ENCODE measurements at places on chromosomes 2 and 18. TPM values are rescaled to one million over a fixed set of nuclear protein-coding genes. Genes with fewer than 3 reads are reported as not detected.
A peak's percentile ranks its signal among the peaks of the same experiment; 100 is the strongest.

The TOGARAM2 gene
- total RNA-seq: not detected

The VSNL1 gene
- total RNA-seq: 2.1 TPM

The SCN9A gene
- total RNA-seq: 3.9 TPM

DNA sequence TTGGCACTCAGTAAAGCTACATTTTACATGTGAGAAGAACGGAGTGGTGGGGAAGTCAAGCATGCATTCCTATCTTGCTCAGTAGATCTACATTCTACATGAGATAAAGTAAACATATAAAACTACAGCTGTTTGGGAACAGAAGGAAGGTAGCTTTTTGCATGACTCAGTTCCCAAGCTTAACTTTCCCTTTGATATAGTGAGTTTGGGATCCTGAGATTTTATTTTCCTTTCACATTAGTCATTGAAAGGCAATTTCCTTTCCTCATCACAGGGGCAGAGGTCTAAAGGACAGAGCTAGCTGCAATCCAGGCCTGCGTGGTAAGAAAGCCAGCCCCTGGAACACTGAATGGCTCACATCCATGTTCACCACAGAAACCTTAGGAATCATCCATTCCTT, 257.2 kb downstream of the SRBD1 start:
- DNase-seq: peak; percentile 27

DNA sequence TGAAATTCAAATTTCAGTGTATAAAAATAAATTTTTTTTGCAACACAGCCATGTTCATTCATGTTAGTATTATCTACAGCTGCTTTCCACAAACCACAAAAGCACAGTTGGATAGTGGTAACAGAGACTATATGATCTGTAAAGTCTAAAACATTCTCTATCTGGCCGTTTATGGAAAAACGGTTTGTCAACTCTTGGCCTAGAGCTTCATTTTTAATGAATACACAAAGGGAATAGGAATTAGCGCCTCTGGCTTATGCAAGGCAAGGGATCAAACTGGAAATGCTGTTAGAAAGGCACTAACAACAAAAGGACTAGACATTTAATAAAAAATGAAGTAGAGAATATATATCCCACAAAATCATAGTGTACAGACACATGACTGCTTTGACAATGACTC, 211.9 kb downstream of the EXOC6B start:
- no peak for DNase-seq

DNA sequence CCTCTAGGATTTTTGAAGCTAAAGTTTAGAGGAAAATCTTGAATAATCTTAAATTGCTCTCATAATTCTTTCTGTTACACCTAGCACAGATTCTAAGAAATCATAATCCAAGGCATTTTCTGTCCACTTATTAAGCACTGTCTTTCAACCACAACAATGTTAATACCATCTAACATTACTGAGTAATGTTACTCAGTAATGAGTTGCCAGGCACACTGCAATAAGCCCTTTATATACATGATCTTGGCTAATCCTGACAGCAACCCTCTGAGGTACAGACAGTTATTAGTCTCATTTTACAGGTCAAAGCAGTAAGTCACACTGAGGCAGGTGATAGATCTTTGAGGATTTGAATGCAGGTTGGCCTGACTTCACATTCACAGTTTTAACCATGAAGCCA, 291.9 kb downstream of the ALK start:
- no peak for DNase-seq

DNA sequence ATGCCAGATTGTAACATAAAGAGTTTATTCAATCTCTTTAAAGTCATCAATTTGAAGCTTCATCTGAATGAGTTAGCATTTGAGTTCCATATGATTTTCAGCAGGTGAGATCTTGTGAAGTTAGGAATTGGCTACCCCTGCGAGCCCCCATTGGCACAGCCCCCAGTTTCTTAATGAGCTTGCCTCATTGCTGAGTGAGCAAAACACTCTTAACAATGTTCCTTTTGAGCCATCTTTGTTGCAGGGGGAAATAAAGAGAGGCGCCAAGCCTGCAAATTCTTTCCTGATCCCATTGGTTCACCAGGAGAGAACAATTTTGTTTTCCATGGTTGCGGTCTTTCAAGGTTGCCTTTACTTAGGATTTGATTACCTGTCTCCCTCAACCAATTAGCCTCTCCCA, 18.7 kb downstream of the DPP10 start:
- DNase-seq: no peak

DNA sequence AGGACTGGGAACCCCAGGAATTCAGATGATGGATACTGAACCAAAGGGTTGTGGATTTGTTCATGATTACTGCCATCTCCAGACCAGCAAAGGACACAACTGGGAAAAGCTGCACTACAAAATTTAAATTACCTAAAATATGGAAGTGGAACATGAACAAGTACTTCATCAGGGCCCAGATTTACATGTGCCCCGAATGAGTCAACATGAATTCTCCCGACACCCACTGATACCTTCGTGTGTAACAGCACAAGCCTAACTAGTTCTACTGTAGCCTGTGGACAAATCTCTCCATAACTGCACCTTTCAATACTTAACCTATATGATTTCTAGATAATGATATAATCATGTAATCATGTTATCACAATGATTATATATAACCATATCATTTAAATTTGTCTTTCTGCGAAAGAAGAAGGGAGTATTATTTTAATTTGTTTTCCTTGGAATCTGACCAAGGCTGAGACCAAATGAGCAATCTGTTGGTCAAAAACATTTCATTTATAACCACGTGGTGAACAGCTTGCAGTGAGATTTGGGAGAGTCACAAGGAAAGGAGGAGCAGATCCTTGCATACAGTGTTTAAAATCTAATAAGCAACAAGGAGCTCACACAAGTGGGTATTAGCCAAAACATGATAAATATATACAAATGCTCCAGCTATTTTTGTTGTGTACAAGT, 70.5 kb downstream of the CACNB4 start:
- no peak for DNase-seq

DNA sequence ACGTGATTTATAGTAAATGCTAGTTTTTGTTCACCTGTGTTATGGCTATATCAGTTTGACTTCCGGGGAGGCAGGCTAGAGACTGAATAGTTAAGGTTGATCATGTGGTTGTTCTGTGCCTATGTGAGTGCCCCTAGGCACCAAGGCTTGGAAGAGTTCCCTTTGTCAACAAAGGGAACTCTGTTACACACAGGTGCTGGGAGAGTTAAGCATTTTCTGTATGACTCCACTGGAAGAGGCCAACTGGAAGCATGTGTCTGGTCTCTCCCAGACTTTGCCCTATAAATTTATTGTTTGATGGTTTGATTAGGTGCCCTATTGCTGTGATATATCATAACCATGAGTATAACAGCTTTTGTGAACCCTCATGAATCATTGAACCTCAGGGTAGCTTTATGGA, 63.8 kb downstream of the ARL6IP6 start:
- DNase-seq: no peak

DNA sequence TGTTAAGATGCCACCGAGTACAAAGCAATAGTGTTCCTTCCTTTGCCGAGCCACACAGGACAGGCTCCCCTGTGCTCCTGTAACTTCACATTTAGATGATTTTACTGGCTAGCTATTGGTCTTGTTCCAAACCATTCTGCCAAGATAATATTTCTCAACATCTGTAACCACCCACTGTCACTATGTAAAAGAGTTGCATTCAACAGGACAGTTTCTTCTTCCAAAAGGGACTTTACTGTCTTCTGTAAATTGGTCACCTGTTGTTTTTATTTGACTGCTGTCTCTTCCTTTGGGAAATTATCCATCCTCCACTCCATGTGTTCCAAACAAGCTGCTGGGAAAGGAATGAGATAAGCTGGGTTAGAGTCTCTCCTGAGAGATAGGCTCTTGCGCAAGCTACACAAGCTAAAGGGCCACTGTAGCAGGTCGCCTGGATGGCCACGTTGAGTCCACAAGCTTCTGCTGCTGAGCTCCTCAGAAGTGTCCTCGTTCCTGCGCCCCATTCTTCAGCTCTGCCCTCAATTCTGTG, 14.4 kb upstream of the BZW1 start:
- DNase-seq: no peak

DNA sequence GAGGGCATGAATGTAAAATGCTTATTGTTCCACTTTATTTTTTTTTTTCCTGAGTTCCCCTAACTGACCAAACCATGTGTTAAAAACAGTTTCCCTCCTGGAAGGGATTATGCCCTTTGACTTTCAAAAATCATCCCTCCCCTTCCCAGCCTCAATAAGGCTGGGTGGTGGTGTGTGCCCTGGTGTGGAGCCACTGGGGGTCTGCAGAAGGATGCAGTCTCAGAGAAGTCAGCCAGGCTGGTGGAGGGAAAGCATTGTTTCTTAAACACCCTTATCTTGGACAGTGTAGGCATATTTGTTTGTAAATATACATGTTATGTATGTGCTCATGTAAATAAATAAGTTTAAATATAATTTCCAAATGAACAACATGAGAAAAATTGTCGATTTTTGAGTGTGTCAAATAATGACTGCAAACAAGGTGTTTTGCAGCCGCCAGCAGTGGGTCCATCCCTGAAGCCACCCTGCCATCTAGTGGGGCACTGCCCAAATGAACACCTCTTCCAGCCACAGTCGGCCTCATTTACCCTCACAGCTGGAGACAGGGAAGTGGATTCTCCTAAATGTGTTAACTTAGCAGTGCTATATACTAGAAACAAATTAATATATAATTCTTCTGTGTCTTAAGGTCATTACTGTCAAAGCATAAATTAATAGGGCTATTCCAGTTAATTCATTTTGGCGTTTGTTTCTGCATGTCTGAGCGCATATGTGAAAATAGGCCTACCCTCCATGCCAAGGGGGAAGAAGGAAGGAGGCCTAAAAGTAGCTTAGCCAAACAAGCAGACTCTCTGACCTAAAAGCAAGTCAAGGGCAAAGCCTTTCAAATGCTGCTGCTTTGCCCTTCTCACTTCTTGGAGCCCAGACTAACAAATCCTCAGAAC, 209.6 kb upstream of the PIK3C3 start:
- DNase-seq: peak; percentile 53

- no peak for DNase-seq
Observed at GRCh38 chr2:240919161-240919781, 13.1 kb downstream of the CROCC2 start.

DNA sequence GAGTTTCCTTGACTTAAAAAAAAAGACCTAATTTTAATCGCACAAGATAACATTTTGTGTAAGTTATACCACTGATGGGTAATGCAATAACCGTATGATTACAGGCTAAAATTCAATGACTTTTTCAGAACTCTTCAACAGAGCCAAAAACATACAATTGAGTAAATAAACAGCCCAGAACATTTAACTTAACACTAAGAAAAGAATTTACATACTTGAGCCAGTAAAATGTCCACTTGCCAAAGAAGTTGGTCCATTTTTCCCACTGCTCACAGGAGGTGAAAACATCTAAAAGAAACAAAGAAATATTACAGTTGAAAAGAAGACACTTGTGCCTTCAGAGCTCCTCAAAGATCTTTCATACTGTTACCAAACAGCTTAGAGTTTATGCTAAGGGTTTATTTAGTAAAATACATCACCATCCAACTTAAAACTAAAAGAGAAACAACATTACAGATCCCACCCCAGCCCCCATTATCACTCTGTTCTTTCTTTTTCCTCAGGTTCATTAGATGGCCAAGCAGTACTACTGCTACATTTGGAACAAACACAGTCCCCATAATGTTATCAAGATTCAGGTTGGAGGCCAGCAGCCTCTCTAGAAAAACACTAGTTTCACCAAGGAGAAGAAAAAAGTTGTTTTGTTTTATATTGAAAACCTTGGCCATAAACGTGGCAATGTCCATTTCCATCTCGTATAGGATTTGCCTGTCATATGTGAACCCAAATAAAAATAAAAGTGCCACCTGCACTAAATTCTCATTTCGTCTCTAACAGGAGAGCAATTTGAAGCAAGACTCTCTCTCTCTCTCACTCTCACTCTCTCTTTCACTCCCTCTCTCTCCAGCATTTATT, 2.7 kb downstream of the TCF4 start:
- no peak for DNase-seq

Data from H4 (cell line).